HCEC 1CT (cell line): ENCODE measurements at places on chromosomes 4 and X.

GRCh38 chr4:761086-761485 is 55.5 kb downstream of the PCGF3 start:
- DNase-seq = no peak

GRCh38 chrX:42538405-42538804 is 239.6 kb downstream of the PPP1R2C start:
- no peak for DNase-seq

GRCh38 chr4:75904076-75904475 is 1.8 kb upstream of the PPEF2 start:
- no peak for DNase-seq

GRCh38 chr4:48030470-48030869 is 13.9 kb downstream of the NIPAL1 start:
- DNase-seq = no peak

GRCh38 chr4:42626629-42627146 is 30.2 kb downstream of the ATP8A1 start:
- no peak for DNase-seq

DNA sequence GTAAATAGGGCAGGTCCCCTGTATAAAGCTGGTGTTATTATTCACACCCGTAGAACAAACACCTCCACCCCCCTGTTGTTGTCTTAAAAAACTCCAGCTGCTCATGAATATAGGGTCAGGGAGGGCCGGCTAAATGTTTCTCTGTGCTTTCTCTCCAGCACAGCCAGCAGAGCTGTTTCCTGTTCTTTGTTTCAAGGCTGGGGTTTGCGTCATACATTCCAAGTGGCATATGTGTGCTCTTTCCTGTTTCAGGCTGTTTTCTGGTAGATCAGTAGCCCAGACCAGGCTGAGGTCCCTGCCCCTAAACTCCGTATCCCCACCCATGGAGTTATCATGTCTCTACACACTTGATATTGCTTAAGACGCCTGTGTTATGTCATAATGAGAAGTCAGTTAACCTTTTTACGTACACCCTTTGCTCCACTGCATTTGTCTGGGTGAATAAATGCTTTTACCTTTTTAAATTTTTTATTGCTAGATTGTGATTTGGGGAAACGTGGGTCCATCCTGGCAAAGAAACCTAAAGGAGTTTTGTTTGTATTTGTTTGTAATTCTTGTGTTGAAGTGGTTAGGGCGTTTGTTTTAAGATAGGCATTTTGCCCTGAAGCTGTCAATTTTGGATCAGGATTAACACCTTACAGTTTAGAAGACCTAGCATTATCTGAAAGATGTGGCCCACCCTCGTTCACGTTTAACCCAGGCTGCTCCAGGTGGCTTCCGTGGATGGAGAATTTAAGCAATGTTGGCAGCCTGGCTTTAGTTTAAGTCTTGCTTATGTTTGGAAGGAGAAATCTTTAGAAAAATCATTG is 3.3 kb downstream of the KLF3 start:
- peak; percentile 94 for DNase-seq

DNA sequence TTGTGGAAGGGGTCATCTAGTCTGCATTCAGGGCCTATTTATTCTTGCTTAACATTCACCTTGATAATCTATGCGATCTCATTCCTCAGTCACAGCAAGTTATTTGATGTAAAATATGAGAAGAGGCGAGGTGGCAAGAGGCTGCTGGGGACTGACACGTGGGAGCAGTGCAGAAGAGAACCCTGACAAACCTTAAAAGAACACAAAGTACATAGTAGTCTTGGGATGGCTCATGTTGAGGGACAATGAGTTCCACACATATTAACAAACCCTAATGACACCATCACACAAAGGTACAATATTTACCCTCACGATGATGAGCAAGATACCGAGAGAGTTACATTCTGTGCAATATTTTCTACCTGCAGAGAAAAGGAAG is 57.5 kb downstream of the MAML3 start:
- DNase-seq = no peak

DNA sequence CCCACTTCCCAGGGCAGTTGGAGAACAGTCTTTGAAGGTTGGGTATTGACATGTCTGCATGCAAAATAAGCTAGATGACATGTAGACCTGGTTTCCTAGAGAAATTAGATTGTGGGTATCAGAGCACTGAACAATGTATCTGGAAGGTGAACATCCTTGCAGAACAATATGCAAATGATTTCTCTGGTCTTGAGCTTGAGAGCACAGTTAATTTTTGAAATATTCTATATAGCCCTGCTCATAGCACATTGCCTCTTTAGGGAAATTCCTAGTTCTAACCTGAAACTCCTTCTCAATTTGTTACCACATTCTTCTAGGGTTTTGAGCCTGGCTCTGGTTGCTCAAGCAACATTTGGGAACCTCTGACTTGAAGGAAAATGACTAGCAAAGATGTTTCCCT is 41.6 kb upstream of the LAS1L start:
- no peak for DNase-seq

DNA sequence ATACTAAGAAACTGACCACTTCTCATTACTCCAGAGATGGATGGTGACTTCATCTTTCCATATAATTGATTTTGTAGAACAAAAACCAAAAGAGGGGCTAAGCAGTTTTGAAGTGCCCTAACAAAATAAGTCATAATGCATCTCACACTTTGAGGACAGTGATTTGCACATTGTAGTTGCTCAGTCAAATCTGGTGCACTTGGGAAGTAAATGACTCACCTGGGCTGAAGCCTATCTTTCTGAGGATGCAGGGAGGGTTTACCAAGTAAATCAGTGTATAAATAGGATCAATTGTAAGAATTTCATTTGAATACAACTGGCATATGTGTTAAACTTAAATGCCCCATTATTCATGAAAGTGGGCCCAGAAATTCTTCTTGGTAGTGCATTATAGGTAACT is 134.2 kb downstream of the DCLK2 start:
- no peak for DNase-seq

GRCh38 chr4:29304595-29304994 is 1415.6 kb upstream of the PCDH7 start:
- DNase-seq = no peak

- peak; percentile 28 for DNase-seq
Measured at GRCh38 chr4:112633477-112634235, 3.1 kb downstream of the ZGRF1 start.

DNA sequence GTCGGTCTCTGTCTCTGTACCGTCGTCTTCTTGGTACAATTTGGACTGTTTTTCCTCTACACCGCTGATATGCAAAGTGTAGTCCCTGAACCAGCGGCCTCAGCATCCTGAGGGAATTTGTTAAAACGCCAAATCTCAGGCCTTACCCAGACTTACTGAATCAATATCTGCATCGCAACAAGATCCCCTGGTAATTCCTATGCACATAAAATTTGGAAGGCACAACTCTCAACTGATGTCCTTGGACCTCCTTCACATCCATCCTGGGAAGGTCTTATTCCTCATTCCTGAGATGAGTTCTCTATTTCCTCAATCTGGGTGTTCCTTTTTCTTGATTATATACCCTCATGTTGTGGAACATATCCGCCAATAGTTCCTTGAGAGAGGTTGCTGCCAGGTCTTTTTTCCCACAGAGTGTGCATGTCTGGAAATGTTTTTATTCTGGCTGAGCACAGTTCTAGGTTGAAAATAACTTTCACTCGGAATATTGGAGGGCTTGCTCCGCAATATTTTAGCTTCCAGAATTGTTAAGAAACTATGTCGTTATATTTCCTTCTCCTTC is 738 bp upstream of the HPF1 start:
- DNase-seq = no peak

DNA sequence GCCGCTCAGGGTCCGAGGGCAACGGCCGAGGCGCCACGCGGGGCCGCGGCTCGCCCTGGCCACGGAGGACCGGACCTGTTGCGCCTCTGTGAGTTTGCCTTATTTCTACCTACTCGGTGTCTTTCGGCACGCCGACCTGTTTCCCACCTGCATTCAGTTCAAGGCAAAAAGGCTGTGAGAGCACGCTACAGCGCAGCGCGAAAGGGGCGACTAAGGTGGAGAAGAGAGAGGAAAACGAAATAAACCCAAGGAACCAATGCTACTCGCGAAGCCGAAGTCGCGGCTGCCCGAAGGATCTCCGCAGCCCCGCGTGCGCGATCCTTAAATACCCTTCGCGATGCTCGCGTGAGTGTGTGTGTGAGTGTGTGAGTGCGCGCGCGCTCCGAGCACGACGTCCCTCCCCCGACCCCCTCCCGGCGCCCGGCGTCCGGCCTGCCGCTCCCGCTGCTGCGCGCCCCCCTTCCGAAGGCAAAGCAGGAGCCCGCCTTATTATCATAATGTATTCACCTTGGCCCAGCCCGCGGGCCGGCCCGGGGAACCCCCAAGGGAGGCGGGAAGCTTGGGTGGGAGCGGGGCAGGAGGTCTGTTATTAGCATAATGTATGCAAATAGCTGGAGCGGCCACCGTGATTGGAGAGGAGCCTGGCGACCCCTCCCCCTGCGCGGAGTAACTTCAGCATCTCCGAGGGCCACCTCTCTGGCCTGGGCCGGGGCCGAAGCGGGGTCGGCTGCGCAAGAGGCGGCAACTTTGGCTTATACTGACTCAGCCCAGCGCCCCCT is at the start of gene COL25A1:
COL25A1 (minus strand) TSS at position 298 of the 779 bp plus-strand sequence.
- DNase-seq = no peak

- DNase-seq = no peak
Measured at GRCh38 chr4:82748810-82749470, 49.7 kb downstream of the SCD5 start.

DNA sequence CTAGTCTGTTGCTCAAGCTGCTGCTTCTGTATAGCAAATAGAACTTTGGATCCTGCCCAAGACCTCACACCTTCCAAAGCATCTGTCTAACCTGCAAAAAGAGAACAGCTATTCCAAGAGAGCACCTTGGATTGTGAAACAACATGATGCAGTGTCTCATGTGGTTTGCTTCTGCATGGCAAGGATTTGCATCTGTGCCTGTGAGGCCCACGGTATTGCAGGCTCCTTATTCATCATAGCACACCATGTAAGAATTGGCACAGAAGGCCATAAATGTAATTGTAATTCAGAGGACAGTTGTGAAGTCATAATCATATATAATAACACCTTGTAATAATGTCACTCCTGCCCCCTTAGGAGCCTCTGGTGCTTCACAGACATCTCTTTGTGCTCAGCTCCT is 147.1 kb downstream of the ZNF674 start:
- DNase-seq = no peak

- DNase-seq = no peak
Measured at GRCh38 chrX:94288972-94289371, 615.0 kb downstream of the FAM133A start.

DNA sequence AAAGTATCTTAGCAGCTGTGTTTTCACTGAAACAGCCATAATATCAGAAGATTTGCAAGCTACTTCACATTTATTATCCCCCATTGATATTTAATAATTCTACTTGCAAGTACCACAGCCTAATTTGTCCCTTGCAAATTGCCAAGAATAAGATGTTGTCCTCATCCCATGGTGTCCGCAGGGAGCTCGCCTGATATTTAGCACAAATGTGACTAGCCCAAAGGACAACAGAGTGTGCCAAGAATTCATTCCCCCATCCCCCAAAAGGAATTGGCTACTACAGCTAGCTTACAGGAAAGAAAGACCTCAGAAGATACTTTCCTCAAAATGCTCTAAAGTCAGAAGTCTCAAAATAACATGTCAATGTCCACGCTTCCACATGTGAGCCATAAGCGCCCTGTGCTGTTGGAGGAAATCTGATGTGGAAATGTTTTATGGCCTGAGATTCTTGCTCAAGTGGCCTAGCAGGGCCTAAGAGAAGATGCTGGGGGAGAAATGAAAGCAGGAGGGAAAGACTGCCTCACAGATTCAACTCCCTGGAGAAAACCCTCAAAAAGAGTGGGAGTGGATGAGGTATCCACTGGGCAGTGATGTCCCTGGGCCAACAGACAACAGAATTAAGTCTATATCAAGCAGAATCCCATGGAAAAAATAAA is 111.4 kb downstream of the SH3KBP1 start:
- DNase-seq = no peak

DNA sequence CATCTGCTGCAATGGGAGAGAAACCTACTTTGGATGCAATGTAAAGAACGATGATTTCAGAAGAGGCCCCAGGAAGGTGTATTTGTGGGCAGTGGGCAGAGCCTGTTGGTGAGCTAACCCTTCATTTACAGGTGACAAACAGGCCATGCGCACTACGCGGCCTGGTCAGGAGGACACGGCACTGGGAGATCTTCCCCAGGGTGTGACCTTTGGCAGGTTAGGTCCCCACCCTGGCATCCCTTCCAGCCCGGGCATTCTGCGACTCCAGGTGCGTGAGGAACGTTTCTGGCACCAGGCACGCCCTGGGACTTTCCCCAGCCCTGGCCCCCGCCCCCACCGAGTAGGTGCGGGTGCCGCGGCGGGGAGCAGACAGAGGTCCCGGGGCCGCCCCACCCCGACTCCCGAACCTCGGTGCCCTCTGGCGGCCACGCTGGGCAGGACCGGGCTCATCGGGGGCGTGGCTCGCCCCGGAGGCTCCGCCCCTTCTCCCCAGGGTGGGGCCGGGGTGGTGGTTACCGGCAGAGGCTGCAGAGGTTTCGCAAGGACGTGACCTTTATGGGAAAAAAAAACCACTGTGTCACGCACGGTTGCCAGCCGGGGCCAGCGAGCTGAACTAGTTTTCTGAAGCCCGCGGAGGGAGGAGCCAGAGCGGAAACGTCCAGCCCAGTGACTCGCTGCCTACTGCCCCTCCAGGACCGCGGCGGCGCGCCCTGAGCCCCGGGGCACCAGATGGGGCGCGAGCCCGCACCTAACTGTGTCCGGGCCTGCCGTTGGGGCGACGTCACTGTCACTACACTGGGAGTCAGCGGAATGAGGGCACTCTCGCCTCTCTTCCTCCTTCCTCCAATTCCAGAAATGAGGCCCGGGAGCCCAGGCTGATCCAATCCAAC is 5.0 kb upstream of the NYX start:
- DNase-seq = peak; percentile 73

GRCh38 chr4:7327341-7327885 is 107.3 kb downstream of the PSAPL1 start:
- no peak for DNase-seq

DNA sequence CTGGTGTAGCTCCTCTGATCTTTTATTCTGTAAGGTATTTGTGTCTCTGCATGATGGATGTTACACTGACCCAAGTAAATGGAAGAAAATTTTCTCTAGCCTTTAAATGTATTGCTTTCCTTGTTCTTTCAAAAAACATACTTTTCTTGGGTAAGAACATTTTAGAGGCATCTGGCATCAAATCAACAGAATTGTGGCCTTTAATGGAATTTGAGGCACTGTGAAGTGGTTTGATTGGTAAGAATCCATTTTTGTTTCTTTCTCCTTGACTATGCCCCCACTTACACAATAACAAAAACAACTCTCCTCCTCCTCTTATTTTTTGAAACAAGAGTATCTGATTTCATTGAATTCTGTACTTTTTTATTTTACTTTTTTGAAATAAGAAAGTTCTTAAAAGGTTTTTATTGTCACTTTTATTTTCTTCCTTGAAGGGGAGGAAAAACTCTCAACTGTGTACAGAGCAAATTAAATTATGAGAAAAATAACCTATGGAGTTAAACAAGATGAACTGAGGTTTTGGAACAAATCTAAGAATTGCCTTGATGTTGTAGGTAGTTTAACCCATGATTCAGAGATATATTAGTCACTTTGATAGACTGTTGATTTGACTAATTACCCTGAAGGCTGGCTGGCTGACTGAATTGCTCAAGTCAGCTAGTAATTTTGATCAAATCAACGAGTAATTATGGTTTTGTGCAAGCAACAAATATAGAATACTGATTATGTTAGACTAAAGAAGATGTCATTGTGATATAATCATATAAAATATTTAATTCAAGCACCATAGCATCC is 146.4 kb downstream of the FHIP1A start:
- DNase-seq = no peak
